Right lung (tissue), 10 donors: ENCODE measurements at places on chromosomes 4 and X.
A peak's percentile ranks its signal among the peaks of the same experiment; 100 is the strongest.

DNA sequence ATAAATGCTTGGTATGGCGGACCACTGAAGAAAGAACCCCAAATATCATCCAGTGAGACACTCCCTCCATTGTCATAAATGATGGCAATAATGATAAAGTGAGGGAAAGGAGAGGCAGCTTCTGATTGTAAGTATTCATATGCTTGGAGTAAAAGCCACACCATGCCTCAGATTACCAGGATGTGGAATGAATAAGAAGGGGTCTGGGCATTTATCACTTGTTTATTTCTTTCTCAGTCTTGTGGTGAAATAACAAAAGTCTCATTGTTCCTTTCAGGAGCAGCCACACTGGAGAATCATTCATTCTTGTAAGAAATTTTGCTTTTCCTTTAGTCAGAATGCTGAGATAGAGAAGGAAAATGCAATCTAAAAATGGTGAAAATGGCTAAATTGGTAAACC, 21.7 kb downstream of the F8 start:
- no peak for DNase-seq

- no peak for DNase-seq
Observed at GRCh38 chrX:115912372-115912897, 258.1 kb upstream of the AGTR2 start.

GRCh38 chr4:27090406-27090805, 229.8 kb downstream of the STIM2 start:
- no peak for DNase-seq

- no peak for DNase-seq
Observed at GRCh38 chr4:38456096-38456495, 207.9 kb upstream of the KLF3 start.

DNA sequence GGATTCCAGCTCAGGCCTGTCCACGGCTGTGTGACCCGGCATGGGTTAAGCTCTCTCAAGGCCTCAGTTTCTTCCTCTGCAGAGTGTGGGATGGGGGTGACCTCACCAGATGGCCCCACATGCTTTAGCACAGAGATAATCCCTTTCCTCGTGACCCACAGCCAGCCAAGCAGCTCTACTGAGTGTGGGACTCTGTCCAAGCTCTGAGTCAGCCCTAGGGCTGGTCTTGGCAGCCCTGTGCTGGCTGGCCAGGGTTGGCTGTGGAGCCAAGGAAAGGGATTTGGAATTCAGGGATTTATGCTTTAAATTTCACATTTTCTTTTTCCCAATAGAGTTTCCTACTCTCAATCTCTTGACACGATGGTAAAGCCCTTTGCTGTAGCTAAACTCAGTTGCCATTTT, 19.7 kb upstream of the SPON2 start:
- DNase-seq: peak; percentile 92

GRCh38 chr4:110106931-110107296, 91.5 kb downstream of the ELOVL6 start:
- DNase-seq: no peak

- no peak for DNase-seq
Observed at GRCh38 chr4:173171098-173171497, 2.5 kb downstream of the GALNT7 start.

DNA sequence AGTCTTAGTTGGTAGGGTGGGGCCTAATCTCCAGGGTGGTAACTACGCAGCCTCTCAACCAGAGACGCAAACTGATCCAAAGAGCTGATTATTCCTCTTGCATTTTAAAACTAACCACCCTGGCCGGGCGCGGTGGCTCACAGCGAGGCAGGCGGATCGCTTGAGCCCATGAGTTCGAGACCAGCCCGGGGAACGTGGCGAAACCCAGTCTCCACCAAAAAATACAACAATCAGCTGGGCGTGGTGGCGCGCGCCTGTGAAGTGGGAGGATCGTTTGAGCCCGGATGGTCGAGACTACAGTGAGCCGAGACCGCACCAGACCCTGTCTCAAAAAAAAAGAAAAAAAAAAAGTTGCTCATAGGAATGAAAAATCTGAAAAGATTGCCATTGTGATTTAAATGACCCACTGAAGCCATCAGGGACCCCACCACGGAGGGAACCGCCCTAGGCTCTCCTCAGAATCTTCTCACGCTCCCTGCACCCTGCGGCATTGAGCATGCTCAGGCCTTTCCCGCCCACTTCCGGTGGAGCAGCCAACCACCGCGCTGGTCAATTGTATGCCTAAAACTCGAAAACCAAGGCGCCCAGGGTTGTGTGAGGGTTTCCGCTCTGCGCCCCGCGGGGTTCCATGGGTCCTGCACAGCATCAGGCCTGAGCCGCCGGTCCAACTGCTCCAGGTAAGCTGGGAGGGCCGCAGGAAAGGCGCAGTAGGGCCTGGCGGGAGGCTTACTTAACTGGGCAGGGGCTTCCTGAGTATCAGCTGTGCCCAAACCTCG, at the start of gene TRIM60:
Gene TRIM60, plus strand, starts transcription at position 564 of the 776 bp plus-strand sequence. CDS start 8,074 bp downstream, outside the sequence.
- no peak for DNase-seq

DNA sequence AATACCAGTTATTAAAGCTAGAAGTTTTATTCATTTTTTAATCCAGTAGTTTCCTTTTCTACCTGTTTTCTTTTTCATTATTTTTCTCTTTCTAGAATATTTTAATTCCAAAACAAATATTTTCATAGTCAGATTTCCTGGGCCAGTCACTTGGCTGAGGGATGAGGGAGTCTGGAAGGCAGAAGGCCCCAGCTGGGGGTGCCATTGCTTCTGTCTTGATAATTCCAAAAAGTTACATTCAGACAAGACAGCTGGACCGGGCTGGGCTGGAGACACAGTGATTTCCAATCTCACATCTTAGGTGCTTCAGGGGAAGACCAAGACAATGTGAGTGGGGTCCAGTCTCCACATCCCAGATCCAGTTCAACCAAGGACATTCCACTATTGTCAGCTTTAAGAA, 263.5 kb downstream of the TMA16 start:
- DNase-seq: no peak

DNA sequence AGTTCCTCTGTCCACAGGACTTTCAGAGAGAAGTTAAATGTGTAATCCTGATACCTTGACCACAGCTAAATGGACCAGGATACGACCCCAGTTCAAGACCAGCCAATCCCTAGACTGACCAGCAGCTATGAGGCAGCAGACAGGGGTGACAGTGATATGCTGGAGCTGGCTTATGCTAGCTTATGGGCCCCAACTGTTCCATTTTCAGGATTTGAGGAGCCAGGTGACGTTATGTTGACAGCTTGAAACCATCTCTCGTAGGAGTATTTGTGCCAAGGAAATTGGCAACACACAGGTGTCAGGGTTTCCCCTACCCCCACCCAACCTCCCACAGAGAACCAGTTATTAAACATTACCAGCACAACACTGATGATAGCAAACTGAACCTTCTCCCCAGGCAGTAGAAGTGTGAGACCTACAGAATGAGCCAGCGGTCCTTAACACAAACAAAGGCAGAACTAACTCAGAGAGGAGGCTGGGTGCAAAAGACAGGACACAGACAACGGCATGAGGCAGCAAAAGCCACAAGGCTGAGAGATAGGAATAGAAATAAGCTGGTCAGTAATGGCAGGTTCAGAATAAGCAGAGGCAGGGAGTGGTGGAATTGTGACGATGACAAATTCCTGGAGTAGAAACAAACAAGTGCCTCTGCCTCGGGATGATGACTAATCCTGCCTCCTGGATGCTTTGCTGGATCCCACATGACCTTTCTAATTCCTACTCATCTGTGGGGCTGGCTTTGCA, 85.6 kb upstream of the CPEB2 start:
- DNase-seq: no peak

GRCh38 chr4:88803600-88804096, 106.0 kb upstream of the NAP1L5 start:
- DNase-seq: peak; percentile 86

DNA sequence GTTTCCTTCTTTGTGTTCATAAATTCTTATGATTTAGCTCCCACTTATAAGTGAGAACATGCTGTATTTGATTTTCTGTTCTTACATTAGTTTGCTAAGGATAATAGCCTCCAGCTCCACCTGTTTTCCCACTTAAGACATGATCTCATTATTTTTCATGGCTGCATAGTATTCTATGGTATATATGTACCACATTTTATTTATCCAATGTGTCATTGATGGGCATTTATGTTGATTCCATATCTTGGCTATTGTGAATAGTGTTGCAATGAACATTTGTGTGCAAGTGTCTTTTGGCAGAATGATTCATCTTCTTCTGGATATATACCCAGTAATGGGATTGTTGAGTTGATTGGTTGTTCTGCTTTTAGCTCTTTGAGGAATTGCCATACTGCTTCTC, 1234.8 kb downstream of the ADGRL3 start:
- no peak for DNase-seq

DNA sequence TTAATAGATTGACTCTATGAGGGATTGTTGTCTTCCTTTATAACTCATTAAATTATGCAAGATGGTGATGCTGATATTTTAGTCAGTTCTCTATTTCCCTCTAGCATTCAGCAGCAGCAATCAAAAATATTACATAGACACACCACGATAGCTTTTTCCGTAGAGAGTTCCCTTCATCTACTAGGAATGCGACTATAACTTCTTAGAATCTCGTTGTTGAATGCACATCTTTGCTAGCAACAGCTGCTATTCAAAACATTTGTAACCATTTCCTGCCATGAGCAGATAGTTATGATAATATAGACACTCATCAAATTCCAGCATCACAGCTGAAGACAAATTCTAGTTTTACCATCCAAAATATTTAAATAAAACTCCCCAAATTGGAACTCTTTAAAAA, 147.4 kb upstream of the FGF13 start:
- DNase-seq: no peak

GRCh38 chr4:174460684-174461083, 61.6 kb downstream of the HPGD start:
- no peak for DNase-seq

DNA sequence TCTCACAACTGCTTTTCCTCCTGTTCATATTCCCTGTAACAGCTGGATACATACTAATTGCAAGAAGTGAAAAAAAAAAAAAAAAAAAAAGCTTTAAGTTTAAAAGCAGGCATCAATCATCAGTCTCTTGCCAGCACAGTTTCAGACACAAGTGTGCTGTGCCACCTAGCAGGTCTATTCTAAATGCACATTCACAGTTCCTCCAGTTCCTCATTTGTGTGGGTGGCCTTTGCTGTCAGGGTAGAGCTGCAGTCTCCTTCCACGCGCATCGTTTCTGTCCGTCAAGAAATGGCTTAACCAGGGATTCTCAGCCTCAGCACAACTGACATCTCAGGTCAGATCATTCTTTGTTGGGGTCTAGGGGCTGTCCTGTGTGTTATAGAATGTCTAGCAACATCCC, 61.6 kb downstream of the SCML1 start:
- no peak for DNase-seq

- no peak for DNase-seq
Observed at GRCh38 chr4:20259707-20260106, 8.0 kb downstream of the SLIT2 start.

DNA sequence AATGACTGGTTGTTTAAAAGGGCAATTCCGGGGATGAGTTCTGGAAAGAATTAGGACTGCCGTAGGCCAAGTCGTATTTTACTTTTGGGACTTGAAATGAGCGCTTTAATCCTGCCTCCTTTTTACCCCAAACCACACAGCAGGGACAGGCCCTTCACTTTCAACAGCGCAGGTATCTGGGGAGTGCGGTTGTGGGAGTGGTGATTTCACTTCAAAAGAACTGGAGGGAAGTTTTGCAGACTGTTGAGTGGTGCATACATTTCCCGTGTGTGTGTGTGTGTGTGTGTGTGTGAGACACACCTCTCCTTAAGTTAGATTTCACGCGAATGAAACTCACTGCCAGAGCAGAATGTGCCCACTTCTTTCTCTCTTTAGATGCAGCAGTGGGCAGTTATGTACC, 2.8 kb downstream of the NHS start:
- no peak for DNase-seq

- DNase-seq: no peak
Observed at GRCh38 chrX:128862557-128862956, 660.7 kb downstream of the SMARCA1 start.

DNA sequence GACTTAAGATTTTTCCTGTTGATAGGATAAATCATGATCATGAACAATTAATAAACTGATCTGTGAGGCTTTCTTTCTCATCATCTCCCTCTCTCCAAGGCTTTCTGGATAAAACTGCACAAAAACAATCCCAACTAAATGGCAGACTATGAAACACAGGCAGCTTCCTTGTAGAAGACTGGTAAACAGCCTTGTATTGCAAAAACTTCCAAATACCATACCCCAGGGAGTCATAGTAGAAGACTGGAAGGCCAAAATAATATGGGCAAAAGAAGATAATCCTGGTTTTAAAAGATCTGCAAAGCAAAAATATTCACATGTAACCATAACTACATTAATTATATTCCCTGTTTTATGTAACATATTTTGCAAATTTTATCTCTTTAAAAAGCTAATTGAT, 113.0 kb downstream of the ANAPC10 start:
- DNase-seq: no peak

DNA sequence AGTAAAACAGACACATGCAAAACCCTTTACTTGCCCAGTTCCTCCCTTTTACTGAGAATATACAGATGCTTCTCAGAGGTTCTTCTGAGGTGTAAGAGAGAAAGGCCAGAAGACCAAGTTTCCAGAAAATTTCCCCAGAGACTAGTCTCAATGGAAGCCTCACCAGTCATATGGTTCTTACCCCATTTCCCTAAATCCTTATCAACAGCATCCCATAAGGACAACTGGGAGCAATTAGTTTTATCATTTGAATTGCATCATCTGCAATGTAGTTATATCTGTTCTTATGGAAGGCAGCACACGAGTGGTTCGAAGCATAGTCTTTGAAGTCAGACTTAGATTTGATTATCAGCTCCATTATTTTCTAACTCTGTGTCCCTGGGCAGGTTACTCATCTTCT, 203.6 kb upstream of the PPARGC1A start:
- DNase-seq: no peak

- no peak for DNase-seq
Observed at GRCh38 chrX:155266439-155266838, 2.1 kb upstream of the RAB39B start.

- no peak for DNase-seq
Observed at GRCh38 chr4:153916273-153916755, 127.4 kb upstream of the SFRP2 start.

- DNase-seq: no peak
Observed at GRCh38 chrX:148658115-148658730, 157.8 kb downstream of the AFF2 start.

- no peak for DNase-seq
Observed at GRCh38 chrX:19188566-19188965, 66.3 kb upstream of the ADGRG2 start.

- no peak for DNase-seq
Observed at GRCh38 chr4:18109676-18110075, 88.1 kb upstream of the LCORL start.

DNA sequence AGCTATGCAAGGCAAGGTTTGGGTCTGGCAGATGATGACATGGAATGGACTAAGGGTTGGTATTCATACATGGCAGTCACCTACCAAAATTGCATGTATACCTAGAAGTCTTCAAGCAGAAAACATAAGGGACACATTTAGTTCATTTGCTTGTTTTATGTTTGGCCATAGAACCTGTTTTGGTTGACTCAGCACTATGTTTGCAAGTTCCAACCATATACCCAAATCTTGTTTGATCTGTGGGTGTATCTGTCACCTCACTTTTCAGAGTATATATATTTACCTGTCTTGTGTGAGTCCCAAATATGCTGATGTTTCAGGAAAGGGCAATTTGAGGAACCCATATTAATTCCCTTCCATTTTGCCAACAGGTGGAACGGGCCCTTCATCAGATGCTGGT, 39.3 kb downstream of the ATG4A start:
- DNase-seq: no peak
